Lower leg skin (tissue), 4 donors: ENCODE measurements at places on chromosomes 11 and 22.

- no peak for DNase-seq
These were observed 48.3 kb downstream of the LIF start for GRCh38 chr22:30198152-30198825.

GRCh38 chr11:87083029-87083428, 45.3 kb downstream of the TMEM135 start:
- no peak for DNase-seq

DNA sequence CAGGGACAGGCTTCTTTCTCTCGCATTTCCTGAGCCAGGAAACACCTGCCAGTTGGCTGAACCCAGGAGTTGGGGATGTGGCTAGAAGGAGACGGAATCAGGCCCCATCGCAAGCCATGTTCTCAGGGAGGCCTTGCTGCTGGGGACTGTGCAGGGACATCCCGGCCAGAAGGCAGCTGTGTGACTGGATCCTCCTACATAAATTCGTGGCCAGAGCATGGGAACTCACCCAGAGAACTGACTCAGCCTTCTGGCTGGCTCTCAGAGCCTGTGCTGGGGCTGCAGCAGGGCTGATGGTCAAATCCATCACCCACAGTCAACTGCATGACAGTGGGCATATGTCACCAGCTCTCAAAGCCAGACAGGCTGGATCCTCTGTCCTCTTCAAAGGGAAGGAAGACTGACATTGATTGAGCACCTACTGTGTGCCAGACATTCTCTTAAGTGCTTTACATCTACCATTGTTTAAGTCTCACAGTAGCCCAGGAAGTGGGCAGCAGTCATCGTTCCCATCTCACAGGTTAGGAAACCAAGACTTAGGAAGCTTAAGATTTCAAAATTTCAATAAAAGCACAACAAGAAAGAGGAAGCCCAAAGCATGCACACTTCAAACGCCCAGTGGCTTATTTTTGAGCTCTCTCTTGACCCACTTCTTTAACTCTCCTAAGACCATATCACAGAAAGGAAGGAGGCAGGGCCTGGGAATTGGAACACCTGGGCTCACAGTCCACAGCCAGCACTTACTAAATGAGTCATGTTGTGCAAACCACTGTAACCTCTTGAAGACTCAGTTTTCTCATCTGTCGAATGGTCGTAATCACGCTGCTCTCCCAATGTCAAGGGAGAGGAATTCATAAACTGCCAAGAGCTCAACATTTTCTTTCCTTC, 30.9 kb upstream of the CACNG2 start:
- DNase-seq: peak; percentile 75

GRCh38 chr22:41863472-41863871, 30.6 kb downstream of the SREBF2 start:
- DNase-seq: no peak

GRCh38 chr22:27844256-27844655, 42.7 kb upstream of the MN1 start:
- DNase-seq: no peak

DNA sequence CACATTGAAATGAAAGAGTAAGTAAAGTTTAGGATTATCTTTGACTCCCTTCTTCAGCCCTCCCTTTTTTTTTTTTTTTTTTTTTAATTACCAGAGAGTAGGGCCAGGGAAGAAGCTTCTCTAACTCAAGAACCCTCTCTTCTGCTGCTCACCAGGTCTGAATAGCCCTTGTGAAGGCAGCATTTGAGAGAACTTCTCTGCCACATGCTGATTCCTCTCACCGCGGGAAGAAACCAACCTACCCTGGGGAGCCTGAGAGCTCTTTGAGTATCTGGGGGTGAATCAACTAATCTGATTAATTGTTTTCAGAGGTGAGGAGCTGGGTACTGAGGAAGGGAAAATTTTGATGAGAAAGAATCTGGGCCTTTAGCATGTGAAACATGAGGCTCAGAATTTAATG, 434.5 kb upstream of the CCDC90B start:
- DNase-seq: no peak

GRCh38 chr11:119012629-119013170, 5.4 kb downstream of the RPS25 start:
- no peak for DNase-seq

DNA sequence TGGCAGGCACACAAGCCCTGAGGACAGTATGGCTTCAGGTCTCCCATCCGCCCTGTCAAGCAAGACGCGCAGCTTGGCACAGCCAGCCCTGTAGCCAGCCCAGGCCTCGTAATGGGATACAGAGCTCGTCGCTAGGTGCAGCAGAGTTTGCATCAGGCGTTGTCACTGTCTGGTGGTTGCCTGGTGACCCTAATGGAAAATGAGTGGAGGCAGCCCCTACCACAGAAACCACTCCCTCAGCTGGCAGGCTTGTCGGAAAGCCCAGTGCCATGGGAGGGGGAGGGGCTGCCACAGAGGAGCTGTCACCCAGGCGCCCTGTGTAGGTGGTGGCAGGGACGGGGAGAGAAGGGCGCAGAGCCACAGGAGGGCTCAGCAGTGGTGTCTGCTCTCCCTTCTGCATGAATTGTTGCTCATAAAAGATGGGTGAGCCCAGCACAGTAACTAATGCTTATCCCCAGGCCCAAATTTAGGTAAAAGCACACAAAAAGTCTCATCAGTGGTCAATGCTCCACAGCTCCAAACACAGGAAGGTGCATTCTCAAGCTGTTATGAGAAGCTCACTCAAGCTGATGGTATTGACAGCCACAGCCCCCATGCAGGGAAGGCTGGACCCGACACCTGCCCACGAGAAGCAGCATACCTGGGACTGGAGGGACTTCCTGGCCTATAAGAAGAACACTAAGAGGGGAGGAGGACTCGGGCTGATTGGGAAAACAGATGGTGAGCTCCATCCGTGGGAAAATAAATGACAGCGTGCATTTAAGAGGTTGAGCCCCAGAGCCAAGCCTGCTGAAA, 164.6 kb downstream of the ETS1 start:
- DNase-seq: no peak

- no peak for DNase-seq
These were observed 235.7 kb downstream of the DYNC2H1 start for GRCh38 chr11:103344886-103345285.

DNA sequence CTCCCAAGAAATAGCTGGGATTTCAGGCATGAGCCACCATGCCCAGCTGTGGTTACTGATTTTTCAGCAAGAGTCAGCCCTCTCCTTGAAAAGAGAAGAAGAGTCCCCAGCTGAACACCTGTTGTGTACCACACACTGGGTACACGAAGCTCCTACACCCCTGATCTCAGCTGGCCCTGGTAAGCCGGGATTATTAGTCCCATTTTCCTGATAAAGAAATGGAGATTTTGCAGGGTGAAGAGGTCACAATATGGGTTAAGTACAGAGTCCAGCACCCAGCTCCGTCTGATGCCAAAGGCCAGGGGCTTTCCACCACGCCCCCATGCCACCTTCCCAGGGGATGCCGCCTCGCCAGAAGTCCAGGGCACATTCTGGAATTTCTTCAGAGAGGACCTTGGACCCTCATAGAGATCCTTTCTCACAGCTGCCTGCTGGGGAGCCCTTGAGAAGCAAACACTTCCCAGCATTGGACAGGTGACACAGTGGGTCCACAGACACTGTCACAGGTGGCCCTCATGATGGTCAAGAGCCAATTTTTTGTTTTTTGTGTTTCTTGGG, 19.8 kb upstream of the HMOX1 start:
- no peak for DNase-seq

DNA sequence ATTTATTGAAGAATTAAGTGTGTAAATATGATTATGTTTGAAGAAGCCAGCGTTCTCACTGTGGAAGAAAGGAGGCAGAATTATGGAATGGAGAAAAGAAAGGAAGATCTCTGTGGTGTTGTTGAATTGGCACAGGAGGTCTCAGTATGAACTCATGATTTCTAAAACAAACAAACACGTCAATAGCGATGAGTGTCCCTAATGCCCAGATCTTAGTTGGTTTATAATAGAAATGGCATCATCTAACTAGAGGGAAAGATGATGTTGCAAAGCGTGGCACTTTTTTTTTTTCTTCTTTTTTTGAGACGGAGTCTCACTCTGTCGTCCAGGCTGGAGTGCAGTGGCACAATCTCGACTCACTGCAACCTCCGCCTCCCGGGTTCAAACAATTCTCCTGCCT, 39.2 kb upstream of the SLN start:
- no peak for DNase-seq

- DNase-seq: no peak
These were observed 1398.1 kb downstream of the BRD1 start for GRCh38 chr22:48429446-48430020.

DNA sequence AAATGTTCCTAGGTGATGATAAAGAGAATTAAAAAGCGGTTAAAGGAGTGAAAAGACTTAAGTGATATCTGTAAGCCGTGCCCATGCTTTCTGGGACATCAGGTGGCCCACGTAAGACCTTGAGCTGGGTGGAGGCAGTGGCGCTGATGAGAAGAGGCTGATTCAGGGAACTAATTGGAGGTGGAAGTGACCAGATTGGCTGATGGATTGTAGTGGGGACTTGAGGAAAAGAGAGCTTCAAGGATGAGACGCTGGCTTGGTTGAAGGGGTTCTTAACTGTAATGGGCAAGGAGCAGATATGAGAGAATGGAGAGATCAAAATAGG, 69.1 kb upstream of the EP300 start:
- DNase-seq: no peak

DNA sequence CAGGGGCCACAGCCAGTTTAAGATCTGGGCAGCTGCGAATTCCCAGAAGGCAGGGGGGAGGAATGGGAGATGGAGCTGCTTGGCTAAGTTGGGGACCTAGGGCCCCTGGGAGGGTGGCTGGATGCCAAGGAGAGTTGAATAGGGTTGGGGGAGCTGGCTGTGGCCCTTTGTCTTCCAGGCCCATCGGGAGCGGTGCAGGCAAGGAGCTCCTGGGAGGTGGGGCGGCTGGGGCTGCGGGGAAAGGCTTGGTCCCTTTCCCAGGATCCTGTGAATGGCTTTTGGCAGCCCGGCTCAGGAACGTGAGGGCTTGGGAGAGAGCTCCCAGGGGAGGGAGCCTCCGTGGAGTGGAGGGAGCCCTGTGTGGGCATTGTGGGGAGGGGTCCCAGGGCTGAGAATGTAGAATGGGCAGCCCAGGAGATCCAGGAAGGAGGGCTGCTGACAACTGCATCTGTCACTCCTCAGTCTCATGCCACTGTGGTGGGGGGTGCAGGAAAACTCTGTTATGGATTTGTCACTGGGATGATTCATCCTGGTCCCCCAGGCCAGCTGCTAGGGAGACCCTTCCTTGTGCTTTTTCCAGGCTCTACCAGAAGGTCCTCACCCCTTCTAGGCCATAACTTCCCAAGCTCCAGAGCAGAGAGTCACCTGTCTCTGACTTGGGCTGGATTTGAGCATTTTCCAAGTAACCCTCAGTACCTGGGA, 6.0 kb downstream of the FREY1 start:
- no peak for DNase-seq

DNA sequence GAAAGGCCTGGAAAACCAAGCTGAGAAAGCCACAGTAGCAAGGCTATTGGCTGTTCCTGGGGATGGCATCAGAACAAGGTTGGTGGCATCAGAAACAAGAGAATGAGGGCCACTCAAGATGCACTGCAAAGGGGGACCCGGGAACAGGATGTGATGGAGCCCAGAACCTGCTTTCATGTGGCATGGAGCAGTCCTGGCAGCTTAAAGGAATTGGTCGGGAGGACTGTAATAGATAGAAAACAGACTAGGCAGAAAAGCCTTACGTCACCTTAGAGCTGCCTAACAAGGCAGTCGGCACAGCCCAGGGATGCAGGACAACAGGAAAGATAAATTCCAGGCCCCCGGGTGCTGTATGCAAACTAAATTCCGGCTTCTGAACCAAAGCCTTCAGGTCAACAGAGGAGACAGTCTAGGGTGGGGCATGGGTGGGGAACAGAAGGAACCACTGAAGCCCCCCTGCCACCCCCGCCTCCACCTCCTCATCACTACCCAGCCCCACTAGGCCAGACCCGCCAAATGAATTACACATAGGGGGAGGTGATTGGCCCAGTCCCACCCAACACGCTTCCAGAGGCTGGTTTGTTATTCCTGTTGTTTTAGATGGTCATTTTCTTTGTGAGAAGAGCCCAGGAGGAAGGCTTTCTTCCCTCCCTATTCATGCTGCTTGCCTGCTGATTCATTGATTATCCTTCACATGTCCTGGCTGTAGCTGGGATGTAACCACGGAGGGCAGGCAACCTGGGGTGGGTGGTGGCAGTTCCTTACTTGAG, 25.7 kb upstream of the LRRC55 start:
- no peak for DNase-seq

GRCh38 chr11:33930317-33931021, 38.6 kb upstream of the LMO2 start:
- peak; percentile 45 for DNase-seq

DNA sequence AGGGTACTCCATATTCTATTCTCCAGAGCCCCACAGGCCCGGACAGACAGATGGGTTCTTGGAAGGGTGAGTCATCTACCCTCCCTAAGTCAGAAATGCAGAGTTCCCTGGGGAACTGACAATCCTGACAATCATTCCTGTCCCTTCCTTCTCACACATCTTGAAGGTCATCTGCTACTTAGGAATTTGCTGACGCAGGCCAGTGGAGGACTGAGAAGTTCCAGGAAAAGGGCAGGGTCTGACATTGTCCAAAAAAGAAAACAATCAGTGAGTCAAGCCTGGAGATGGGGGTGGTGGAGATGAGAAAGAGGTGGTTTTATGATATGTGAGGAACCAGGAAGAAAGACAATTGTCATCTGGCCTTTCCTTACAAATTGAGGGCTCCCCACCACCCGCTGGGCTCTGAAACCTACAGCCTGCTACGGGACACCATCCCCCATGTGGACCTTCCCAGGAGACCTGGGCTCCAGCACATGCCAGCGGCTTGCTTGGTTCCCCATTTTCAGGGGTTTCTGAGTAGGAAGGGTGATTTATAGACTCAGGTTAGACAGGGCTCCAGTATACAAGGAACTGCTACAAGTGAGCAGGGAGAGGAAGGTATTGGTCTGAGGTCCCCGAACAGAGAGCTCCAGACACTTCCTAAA, 12.9 kb downstream of the CD59 start:
- peak; percentile 85 for DNase-seq

- DNase-seq: no peak
These were observed 7.2 kb upstream of the CBX6 start for GRCh38 chr22:38879108-38879729.

DNA sequence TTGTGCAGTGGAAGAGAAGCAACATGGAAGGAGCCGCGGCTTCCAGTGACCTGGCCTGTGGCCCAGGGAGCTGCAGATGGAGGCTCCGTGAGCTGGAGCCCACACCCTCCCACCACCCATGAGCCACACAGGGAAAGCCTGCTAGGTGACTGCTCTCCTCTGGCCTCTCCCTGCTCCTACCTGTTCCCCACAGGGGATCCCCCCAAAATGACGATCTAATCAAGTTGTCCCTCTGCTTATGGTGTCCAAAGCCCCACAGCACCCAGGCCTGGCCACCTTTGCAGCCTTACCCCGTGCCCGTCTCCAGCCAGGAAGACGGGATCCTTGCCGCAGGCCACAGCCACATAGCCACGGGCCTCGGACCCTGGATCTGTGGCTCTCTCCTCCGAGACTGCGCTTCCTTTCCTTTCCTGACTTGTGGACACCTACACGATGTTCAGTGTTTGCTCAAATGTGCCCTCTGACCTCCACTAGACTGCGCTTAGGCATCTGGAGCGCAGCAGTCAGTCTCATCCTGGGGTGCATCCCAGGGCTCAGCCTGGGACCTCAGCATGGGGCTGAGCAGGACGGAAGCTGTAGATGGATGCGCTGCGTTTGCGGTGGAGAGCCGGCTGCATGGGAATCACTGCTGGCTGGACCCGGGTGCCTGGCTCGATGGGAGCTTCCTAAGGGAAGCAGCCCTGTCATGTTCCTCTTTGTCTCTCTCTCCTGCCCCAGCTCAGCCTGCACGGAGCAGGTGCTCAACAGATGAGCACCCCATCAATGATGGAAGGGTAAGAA, 133.3 kb downstream of the ST3GAL4 start:
- no peak for DNase-seq
